ENCODE measurements at places on chromosomes 6 and 20. TPM values are rescaled to one million over a fixed set of nuclear protein-coding genes. Genes with fewer than 3 reads are reported as not detected.

GRCh38 chr6:99241905-99242534, 107.5 kb downstream of the FAXC start:
- DNase-seq = peak; percentile 17

DNA sequence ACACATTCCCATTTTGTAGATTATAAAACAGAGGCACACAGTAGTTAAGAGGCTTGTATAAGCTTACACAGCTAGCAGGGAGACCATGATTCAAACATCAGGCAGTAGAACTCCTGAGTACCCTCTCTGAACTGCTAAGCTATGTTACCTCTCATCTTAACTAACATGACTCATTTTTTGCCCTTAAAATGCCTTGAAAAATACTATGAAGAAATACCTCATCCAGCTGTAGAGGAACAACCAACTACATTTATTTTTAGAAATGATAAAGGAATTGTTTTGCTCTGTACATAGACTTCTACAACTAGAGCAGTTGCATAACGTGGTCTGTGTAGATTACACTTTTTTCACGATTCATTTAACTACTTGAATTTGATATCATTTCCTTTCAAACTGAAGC, 102.1 kb downstream of the FLRT3 start:
- DNase-seq = no peak

DNA sequence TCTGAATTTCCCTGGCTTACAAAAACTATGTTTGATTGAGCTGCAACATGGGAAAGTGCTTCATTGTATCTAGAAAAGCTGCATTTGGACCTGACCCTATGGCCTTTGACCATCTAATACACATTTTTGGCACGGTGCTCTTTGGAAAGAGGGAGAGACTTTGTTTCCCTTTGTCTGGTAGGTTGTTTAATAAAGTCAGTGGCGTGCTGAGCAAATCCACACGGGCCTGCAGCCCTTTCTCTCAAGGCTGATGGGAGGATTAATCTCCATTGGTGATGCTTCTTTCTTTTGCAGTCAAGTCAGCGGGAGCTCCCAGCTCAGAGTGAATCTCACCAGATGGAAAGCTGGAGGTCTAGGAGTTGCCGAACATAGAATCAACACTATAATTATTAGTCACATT, 314.7 kb upstream of the CNR1 start:
- no peak for DNase-seq

DNA sequence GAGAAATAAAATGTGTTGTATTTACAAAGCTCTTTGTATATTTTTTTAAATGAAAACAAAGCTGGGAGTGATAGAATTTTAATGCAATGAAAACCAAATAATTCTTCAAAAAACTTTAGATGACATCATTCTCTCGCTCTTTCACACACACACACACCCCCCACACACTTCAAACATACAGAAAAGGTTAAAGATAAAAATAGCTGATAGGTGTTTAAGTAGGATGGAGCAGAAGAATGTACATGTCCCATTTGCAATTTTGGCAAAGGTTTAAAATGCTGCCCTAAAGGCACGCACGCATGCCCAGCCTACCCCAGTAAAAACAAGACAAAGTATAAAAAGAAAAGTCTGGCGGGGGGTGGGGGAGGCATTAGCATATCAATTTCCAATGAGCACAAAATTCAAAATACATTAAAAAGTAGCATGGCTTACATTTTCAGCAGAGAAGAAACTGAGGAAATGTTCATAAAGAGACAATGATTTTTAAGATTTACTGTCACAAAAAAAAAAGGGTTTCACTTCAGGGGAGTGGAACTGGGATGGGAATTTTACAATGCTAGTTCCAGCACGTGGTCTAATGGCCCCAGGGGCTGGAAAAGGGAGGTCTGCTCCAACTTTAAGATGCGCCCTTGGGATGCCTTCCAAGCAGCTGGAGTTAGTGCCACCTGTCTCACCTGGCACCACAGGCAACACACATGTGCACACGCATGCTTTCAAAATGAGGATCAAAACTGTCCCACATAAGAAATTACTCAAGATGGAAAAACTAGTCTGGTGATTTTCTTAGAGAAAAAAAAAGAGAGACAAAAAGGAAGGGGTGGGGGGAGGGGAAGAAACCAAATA, 55.1 kb upstream of the NFATC2 start:
- DNase-seq = no peak

DNA sequence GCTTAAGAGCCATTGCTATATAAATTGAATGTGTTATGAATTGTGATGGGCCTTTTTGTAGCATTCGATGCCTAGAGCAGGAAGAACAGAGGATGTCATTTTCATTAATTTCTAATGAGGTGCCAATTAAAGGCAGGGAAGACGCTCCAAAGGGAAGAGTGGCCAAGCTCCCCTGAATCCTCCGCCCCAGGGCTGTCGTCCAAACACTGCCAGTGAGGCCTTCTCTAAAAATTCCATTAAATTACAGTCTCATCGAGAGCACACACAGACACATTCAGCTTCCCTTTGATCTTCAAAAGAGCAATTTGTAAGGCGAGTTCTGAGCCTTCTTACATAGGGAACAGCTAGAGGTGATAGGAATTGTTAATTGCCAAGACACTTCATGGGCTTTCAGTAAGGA, 300.0 kb downstream of the ZFAND3 start:
- DNase-seq = no peak

DNA sequence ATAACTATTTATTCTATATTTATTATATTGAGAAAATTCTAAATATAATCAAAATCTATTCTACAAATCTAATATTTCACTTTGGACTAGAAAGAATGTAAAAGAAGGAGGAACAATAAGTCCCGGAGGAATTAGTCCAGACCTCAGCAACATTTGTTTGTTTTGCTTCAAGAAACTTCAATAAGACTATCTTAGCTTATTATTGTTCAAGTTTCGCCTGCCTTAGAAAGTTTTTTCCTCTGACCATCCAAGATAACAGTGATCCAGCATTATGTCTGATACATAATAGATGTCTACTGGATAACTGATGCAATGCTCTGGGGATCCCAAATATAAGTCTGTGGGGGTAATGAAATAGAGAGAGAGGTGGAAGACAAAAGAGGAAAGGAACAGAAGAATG, 28.7 kb upstream of the NT5E start:
- no peak for DNase-seq

GRCh38 chr20:62508641-62509051, 32.9 kb upstream of the GATA5 start:
- DNase-seq = peak; percentile 30

- DNase-seq = no peak
Observed at GRCh38 chr6:34189806-34190503, 44.1 kb upstream of the GRM4 start.

GRCh38 chr6:5213836-5214235, 46.9 kb downstream of the LYRM4 start:
- no peak for DNase-seq

GRCh38 chr6:69284176-69284730, 512.6 kb downstream of the LMBRD1 start:
- no peak for DNase-seq

GRCh38 chr6:56852260-56853010, 102.5 kb upstream of the BEND6 start:
- DNase-seq = peak; percentile 54

GRCh38 chr20:55893031-55893430, 112.3 kb downstream of the CBLN4 start:
- DNase-seq = no peak

DNA sequence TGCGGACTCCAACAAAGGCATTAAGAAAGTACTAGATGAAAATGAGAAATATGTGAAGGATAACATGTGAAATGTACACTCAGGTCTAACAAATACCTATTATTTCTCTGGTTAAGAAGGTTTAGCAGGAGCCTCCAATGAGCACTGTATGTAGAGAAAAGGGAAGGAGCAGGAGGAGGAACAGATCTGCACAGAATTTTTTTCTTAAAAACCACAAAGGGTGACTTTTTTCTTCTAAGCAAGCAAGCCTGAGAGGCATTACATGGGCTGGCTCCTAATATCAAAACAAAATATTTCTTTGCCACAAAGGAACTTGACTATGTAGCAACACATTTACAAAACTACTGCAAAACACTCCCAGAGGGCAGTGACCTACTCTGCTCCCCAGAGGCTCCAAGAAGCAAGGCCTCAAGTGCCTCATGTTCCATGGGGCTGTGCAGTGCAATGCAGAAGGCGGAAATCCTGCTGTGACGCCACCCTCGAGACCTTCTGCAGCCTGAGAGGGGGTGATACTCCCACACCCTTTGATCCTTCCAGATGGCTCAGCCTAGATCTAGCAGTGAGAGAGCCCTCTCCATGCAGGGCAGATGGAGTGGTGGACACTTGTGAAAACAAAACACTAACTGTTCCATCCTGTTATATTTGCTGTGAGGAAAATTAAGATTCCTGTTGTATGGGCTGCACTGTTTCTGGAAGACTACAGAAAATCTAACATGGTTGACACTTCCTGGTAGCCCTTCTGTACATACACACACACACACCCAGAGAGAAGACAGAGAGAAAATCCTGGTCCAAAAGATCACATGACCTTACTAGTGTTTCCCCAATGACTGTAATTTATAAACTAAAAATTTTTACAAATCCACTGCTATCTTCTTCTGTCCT, 36.0 kb upstream of the SMIM29 start:
- DNase-seq = no peak

GRCh38 chr6:31094389-31094881, 17.9 kb downstream of the C6orf15 start:
- DNase-seq = peak; percentile 31

Gene FRK
- total RNA-seq = 14.4 TPM

Gene OXT
- total RNA-seq = not detected

Gene VIP
- total RNA-seq = not detected

Gene HDGFL1
- total RNA-seq = not detected

Gene RAET1G
- total RNA-seq = not detected

Gene WFDC10B
- total RNA-seq = not detected

Gene TNFRSF6B
- not detected for total RNA-seq
